CD8-positive, alpha-beta memory T cell (primary cell): ENCODE measurements at places on chromosomes 13 and 19.

GRCh38 chr19:7489609-7490044, 792 bp upstream of the PEX11G start:
- no peak for DNase-seq

- DNase-seq = no peak
Measured at GRCh38 chr13:38301236-38301635, 48.4 kb upstream of the UFM1 start.

DNA sequence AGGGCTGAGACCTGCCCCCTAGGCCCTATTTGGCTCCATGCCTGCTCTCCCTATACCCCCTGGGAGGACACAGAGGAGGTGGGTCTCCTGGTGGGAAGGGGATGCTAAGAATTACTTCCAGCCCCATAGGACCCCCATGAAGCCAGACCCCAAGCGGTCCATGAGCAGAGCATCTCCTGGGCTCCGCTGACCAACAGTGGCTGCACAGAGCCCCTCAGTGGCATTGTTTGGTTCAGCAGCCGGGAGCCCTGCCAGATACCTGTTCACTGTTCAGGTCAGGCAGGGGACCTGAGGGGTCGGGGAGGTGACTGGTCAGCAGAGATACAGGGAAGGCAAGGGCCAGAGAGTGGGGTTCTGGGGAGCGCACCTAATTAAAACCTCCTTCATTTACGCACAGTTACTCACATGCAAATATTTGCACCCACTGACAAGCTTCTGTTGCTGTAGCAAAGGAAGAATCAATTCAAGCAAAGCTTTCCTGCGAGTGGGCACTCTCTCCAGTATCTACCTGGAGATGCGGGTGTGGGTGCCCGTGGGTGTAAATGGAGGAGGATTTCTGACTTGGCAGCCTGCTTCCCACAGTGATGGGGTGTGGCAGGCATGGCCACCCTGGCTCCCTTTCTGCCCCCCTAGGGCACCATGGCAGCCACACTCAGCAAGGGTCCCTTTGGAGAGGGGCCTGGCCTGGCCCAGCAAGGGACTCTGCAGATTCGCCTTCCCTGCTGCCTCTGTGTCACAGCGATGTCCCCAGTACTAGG, 83.5 kb downstream of the CHST8 start:
- no peak for DNase-seq

- DNase-seq = no peak
Measured at GRCh38 chr13:105441051-105441750, 1094.3 kb downstream of the EFNB2 start.

- DNase-seq = no peak
Measured at GRCh38 chr19:52662631-52663030, 24.5 kb upstream of the ZNF83 start.

- no peak for DNase-seq
Measured at GRCh38 chr13:45063261-45063860, 56.9 kb upstream of the GTF2F2 start.

DNA sequence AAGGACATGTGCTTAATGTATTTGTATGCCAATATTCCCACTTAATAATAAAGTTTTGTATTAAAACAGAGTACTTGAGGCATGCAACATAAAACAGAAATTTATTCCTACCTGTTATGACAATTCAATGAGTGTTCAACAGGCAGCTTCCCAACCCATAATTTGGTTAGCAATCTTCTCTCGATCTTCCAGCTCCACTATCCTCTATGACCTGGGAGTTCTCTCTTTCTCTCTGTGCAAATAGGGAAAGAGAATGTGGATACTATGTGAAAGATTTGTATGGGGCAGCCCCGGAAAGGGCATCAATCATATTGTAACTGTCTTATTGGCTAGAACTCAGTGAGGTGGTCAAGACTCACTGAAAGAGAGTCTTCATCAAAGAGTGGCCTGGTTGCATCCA, 644.9 kb upstream of the PCDH20 start:
- no peak for DNase-seq

DNA sequence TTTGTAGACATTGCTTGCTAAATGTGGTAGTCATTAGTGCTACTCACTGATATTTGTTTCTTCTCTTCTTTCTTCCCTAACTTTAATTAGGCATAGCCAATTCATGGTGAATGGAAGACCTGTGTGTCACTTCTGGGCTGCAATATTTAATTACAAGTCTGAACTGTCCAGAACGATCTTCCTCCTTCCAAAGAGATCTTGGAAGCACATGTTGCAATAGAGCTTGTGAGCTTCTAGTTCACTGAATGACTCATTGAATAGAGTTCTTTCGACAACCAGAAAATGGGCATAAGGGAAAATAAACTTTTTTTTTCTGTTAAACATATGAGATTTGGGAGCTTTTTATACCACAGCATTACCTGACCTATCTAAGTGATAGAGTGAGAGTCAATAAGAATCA, 1264.6 kb downstream of the PCDH9 start:
- no peak for DNase-seq

DNA sequence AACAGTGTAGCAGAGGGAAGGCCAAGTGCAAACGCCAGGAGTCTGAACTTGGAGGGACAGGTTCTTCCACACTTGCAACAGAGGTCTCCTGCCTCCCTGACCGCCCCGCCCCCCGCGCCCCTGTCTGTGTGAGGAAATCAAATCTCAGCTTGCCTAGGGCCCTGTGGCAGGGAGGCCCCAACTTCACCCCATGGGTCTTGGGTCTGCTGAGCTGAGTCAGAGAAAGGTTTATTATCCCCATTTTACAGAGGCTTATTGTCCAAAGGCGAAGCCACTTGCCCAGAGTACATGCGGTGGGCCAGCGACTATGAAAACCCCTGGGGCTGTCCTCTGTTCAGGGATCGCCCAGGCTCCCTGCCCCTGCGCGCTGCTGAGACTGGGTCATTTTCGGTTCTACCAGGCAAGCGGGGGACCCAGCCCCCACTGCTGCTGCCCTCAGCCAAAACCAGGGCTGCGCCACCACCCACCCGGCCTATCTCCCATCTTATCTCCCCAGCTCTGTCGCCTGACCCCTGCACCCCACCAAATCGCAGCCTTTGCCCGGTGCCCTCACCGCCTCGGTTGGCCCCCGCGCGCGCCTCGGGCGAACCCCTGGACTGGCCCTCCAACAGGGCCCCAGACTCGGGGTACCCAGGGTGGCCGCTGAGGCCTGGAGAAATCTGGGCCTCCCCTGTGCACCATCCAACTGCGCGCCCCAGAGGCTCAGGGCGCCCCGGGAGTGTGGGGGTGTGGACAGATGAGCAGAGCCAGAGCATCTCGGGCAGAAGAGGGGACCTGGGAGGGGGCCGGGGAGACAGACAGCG, 850 bp upstream of the CERS4 start:
- DNase-seq = no peak

DNA sequence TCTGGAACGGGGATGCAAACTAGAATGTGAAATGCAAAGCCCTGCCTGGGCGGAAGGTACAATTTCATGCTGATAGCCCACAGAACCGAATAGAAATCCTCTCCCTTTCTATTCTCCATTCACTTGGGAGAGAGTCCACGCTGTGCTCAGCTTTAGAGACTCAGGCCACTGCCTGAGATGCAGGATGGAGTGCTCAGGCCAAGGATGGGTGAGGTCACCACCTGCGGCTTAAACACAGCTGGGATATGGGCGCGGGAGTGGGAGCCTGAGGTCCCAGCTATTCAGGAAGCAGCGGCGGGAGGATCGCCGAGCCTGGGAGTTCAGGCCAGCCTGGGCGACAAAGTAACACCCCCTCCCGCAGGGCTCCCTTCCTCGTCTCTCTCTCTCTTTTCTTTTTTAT, 446 bp upstream of the ZNF83 start:
- DNase-seq = no peak

- DNase-seq = no peak
Measured at GRCh38 chr19:19591133-19591825, 27.2 kb downstream of the PBX4 start.

- DNase-seq = no peak
Measured at GRCh38 chr13:40383132-40383531, 283.3 kb downstream of the FOXO1 start.

GRCh38 chr13:32453981-32454380, 26.1 kb upstream of the N4BP2L1 start:
- no peak for DNase-seq

GRCh38 chr19:7292950-7293761, 1.1 kb downstream of the INSR start:
- no peak for DNase-seq

- DNase-seq = peak; percentile 3
Measured at GRCh38 chr13:26988059-26988769, 183.4 kb downstream of the USP12 start.

- DNase-seq = no peak
Measured at GRCh38 chr19:46493236-46494145, 2.2 kb downstream of the PNMA8B start.

- DNase-seq = peak; percentile 33
Measured at GRCh38 chr19:10408511-10409283, 5.4 kb upstream of the CDC37 start.

DNA sequence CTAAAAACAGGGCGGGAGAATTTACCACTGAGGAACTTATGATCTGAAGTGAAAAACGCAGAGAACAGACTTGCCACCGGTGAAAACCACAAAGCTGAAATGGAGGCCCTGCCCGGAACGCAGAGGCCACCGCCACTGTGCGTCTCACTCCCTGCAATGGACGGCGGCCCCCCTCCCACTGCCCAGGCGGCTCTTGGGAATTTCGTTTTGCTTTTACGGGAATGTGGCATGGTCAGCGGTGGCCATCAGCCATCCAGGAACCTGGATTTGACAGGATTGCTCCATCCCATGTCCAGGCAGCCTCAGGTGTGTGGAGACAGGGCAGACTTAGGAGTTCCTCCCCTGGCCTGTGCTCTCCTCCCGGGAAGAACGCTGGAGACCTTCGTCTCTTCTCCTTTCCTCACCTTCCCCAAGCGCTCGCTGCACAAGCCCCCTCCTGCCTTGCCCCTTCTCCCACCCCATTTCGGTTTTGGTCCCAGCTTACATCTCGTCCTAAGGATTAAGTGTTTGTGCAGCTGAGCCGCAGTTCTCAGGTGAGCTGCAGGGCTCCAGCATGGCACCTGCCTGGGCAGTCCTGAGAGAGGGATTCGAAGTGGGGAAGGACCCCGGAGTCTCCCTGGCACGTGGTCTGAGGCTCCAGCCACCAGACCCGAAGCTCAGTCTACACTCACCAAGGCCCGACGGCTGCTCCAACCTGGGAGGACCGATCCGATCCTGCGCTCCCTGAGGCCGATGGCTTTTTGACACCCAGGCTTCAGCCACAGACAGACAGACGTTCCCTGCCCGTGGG, 49.9 kb downstream of the MCF2L start:
- no peak for DNase-seq

GRCh38 chr13:43368003-43368402, 344.6 kb downstream of the DNAJC15 start:
- no peak for DNase-seq

DNA sequence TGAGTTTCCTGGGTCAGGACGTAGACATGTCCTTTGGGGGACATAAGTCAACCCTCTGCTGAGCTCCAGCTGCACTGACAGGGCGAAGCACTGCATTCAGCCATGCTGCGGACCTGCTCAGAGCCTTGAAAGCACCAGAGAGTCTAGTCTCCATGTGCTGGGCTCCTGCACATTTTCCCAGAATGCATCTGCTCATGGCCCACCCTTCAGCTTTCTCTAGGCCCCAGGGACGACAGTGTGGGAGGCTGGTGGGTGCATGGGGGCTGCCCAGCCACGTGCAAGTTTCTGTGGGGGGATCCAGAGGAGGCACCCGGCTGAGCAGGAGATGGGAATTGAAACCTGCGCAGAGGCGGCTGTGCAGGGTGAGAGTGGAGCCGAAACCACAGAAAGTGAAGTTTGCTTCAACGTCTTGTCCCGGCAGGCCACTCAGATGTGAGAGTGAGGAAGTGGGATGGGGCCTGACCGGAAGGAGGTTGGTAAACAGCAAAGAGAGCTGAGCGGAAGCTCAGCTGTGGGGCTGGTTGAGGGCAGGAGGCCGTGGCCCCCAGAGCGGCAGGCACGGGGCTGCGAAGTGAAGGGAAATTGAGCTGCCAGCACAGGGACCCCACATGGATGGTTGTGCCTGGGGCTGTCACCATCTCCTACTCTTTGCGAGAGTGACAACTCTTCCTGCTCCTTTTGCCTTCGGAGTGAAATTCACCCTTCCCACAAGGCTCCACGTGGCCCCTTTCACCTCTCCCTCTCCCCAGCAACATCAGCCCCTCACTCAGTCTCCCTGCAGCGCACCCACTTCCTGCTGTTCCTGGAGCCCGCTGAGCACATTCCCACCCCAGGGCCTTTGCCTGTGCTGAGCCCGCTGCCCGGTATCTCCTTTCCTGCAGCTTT, 11.8 kb downstream of the PGLS start:
- peak; percentile 56 for DNase-seq

- peak; percentile 51 for DNase-seq
Measured at GRCh38 chr19:18865973-18866799, 29.8 kb downstream of the CERS1 start.

GRCh38 chr13:35894636-35895035, 236.5 kb downstream of the DCLK1 start:
- DNase-seq = no peak

GRCh38 chr13:34031610-34032009, 213.7 kb downstream of the RFC3 start:
- DNase-seq = no peak

DNA sequence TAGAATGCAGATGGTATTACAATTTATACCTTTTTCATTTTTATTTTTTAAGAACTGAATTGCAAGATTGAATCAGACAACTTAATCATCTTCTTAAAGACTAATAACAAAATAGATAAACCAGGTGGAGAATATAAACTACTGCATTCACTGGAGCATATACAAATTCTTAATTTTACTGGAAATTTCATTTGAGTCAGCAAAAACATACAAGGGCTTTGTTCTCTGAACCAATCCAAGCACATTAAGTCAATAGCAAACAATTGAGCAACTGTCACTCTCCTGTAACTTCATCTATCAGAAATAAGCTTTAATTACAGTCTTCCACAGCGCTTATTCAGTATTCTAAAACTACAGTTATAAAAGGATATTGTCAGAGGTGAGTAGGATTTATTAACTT, 167.4 kb upstream of the OBI1 start:
- DNase-seq = no peak

GRCh38 chr13:20851844-20852402, 50.6 kb downstream of the XPO4 start:
- no peak for DNase-seq

DNA sequence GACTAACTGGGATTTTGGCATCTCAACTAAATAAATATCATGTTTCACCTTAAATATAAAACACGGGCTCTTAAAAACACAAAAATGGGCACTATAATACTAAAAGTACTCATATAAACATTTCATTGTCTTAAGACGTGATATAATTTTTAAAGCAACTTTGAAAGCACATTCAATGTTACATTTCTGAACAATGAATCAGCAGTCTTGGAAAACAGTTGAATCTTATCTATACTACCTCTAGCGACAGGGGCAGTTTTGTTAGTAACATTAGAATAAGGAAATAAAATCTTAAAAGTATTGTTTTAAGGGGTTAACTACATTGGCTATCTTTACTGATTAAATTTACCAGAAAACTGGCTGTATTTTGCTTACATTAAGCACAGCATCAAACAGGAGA, 156.9 kb downstream of the UGGT2 start:
- no peak for DNase-seq
